ENCODE measurements at places on chromosomes 11 and 22.

GRCh38 chr11:68303083-68303482, 9.3 kb upstream of the LRP5 start:
- DNase-seq, result no peak

GRCh38 chr22:35352214-35353111, 28.4 kb upstream of the HMOX1 start:
- peak; percentile 56 for DNase-seq

DNA sequence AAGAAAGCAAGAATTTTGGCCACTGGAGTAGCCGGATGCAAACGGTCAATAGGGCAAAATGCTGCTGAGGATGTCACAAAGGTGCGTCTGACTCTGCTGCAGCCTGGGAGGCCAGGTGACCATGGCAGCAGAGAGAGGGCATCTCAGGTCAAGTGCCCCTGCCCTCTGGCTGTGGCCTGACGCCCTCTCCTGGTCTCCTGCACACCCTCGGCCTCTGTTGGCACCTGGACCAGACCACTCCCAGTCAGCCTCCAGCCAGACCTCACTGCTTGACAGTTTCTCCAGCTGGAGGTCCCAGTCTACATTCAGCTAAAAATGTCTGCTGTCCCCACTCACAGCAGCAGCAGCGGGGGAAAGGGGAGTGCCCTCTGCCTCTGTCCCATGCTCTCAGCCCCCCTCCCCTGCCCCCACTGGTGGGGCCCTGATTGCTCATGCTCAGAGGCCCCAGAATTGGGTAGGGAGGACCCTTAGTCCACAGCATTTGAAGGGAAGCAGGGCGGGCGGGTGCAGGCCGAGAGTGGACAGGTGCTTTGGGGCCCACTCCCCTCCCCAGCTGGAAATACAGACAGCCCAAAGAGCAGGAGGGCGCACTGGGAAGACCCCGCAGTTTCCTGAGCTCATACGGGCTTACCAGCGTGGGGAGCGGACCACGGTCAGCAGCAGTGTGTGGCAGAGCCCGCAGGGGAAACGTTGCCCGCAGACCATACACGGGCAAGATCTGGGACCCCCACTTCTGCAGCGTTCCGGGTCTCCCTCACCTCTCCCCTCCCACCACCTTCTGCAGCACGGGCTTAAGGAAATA, 1.6 kb upstream of the BRSK2 start:
- no peak for DNase-seq

- no peak for DNase-seq
Observed at GRCh38 chr11:125373426-125374391, 122.4 kb downstream of the FEZ1 start.

DNA sequence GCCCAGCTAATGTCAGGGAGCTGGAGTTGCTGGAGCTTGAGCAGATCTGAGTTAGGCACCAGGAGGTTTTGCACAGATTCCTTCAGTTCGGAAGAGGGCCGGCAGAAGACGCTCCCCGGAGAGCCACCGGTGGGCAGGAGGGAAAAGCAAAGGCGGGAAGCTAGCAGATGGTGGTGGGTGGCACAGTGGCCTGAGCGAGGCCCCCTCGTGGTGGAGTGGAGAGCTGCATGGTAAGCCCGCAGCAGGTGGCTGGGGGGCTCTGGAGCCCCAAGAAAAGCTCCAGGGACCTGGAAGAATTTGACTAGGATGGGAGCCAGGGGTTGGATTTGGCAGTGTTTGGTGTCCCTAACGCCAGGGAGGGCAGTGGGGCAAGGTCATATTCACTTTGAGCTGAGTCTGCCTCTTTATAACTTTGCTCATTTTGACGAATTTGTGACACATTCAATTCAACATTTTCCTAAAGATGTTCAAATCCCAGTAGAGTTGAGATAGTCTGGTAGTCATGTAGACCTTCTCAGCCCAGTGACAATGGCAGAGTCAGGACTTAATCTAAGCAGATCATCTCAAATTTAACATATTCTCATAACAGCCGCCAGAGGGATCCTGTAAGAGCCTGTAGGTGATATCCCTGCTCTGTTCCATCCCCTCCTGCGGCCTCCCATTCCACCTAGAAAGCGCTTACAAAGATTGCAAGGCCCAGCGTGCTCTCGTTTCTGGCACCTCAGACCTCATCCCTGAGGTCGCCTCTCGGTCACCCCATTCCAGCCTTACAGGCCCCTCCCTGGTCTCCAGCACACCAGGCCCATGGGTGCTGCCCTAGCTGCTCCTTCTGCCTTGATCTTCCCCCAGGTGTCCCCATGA, 57.9 kb downstream of the TRIM29 start:
- peak; percentile 23 for DNase-seq

DNA sequence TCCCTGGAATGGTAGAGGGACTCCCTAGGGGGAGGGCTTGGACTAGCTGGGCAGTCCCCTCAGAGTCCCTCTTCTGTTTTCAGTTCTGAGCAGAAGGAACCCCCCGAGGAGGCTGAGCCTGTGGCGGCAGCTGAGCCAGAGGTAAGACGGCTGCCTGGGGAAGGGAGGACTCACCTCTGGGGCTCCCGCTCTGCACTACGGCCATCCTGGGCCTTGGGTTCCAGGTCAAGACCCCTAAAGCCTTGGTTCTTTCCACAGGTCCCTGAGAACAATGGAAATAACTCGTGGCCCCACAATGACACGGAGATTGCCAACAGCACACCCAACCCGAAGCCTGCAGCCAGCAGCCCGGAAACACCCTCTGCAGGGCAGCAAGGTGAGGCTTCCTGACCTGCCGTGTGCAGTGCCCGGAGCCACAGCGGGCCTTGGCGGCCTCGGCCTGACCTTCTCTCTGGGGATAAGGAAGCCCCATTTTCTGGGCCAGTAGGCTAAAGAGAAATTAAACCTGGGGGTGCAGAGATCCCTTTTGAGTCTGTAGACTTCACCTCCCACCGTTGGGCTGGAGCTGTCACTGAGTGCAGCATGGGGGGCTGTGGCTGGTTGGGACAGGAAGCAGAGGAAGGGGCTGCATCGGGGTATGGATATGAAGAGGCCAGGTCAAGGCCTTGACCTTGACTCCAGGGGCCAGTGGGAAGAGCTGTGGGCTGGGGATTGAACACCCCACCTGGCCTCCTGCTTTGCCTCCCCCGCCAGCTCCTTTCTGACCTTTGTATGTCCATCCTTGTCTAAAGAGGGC, 15.0 kb downstream of the INCENP start:
- no peak for DNase-seq

DNA sequence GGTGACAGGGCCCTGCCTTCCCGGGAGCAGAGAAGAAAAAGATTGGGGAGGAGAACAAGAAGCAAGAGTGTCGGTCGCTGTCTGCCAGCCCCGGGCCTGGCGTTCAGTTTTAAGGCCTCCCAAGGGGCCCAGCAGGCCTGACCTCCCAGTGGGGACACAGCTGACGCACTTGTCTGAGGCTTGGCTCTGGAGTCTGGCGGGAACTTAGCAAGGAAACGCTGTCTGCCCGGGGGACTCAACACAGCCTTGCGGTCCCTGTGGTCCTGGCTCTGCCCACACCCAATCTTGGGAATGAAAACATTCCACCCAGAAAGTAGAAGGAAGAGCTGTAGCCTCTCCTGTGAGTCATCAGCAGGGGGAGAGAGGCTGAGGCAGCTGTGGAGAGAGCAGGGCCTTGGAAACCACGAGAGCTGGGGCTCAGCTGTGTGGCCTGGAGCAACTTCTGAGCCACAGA, 54.4 kb downstream of the TRAF6 start:
- no peak for DNase-seq

GRCh38 chr11:22938691-22939090, 78.4 kb upstream of the CCDC179 start:
- no peak for DNase-seq

DNA sequence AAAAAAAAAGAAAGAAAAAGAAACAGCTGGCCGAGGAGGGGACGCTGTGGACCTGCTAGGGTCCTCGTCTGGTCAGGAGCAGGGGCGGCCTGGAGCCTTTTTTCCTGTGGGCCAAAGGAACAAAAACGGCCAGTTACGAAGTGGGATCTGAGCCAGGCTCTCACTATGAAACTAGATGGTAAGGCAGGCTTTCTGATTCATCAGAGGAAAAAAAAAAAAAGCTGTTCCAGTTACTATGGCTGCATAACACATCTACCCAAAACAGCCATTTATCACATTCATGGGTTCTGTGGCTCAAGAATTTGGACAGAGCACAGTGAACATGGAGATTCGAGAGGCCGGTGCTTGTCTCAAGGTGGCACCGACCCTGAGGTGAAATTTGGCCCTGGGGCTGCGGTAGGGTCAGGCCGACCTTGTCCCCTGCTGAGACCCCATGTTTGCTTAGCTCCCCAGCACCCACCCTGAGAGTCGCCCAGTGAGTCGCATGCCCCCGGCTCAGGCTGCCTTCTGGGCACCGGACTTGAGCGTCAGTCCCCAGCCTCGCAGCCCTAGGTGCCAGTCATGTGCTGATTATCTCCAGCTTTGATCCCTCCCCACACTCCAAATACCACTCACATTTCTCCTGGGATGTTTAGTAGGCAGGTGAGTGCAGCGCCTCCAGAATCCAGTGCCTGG, 34.2 kb downstream of the MRGPRD start:
- no peak for DNase-seq

DNA sequence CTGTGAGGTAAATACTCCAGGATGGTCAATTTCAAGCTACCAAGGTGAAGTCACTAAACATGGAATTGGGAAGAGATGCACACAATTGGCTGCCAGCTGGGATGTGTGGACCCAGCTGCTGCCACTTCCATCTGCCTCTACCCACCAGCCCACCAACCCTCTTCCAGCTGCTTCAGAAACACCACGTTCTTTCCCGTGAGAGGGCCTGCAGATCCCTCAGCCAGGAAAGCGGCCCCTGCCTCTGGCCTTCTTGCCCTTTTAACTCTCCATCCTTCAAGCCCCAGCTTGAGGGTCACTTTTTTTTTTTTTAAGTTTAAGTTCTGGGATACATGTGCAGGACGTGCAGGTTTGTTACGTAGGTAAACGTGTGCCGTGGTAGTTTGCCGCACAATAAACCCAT, 20.0 kb downstream of the PRG3 start:
- DNase-seq, result no peak

DNA sequence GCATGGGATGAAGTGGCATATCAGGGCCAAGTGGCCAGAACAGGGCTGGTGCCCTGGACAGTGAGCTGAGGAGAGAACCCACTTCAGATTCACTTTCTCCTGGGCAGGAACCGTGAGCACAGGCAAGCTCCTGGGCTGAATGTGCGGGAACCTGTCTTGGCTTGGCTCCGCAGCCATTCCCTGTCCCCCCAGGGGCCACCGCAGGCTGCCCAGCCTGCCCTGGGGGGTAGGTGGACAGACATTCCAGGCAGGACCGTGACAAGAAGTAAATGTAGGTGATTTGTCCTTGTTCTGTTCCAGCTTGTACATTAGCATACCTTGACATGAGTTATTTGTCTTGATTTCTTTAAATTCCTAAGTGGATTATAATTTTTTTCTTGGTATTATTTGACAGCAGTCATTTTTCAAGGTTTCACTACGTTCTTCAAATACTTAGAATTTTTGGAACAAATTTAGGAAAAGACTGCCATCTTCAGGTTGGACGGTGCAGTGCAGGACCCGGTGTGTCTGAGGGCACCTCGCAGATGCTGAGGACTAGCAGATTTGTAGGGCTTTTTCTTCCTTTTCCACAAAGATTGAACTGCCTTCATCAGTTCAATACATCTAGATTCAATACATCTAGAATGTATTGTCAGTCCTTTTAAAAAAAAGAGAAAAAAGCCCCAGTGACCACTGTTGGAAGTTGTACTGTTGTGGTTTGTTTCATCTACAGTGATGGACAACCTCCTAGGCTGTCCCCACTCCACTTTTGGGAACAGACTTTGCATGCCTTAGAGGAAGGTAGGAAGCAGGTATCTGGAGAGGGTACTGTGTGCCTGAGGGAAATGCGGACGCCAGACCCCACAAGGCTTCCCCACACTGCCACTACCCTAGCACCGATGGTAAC, 115.1 kb upstream of the RASSF10 start:
- peak; percentile 57 for DNase-seq

DNA sequence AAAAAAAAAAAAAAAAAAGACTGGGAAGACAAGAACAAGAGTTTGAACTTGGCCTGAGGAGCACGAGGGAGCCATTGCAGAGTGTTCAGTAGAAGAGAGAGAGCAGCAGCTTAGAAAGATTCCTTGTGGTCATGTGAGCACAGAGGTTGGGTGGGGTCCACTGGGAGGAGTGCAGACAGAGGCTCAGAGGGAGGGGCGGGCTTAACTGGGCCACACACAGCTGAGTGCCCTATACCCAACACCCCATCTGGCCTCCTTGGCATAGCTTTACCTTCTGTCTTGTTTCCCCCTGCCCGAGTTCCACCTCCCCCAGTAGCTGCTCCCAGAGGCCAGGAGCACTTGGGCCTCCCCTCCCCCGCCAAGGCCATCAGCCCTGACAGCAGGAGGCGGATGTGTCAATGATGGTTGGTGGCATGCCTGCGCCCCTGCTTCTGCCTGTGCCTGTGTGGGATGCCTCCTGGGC, 12.1 kb downstream of the C11orf86 start:
- DNase-seq, result no peak

DNA sequence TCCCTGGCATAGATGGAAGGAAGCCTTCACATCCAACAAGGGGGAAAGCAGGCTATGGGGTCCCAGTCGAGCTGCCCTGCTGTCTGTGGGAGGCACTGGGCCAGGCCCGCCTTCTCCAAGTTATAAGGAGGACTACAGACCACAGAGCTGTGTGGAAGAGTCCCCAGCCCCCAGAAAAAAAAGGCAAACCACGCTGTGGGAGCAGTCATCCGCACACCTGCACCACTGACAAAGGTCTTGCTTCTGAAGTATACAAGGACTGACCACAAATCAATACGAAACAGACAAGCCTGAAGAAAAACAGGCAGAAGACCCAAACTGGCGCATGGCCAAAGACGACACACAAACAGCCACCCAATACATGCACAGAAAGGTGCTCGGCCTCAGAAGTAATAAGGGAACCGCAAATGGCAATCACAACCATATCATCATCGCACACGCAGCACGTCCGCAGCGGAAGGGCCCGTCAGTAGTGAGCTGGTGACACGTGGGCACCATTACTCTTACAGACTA, 384.1 kb downstream of the CTTN start:
- no peak for DNase-seq

GRCh38 chr11:47552056-47552565, 821 bp downstream of the CELF1 start:
- DNase-seq, result peak; percentile 17

DNA sequence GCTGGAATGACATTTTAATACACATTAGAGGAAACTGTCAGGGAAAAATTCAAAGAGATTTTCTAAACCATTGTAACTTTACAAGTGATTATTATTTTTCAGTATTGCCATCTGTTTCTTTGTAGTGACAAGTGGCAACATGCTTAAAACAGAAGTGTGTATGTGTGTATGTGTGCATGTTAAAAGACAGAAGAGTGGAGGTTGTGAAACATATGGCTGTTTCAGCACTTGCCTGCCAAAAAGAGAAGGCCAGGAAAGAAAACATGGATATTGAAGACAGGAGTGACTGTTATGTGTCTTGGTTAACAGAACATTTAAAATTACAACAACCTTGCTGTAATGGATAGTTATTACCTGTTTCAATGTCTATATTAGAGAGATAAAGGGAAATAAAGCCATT, 24.3 kb upstream of the VWA5A start:
- DNase-seq, result no peak

All from CD4-positive, alpha-beta T cell treated with Interleukin-17A for 4 hours (primary cell).